AG08396 (cell line): ENCODE measurements at places on chromosomes 2 and 18.

DNA sequence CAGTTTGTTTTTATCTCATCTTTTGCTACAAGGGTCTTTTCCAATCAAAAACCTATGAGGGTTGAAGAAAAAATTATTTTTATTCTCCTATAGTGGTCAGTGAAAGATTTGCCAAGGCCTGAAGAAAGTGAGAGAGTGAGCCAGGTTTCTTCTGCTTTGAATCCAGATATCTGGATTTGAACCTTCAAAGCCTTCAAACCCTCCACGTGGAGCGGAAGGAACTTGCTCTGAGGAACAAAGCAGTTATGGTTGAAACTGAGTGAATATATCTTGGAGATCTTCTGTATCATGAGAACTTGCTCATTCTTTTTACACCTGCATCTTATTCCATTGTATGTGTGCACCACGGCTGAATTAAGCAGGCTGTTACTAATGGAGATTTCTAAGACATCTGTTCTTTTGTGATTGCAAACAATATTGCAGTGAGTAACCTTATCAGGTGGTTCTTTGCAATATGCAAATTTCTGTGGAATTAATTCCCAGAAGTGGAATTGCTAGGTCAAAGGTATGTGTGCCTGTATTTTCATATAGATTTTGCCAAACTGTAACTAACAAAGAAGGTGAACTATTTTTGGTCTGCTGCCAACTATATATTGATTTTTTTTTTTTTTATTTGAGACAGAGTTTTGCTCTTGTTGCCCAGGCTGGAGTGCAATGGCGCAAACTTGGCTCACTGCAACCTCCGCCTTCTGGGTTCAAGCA, 147.9 kb downstream of the B3GNT2 start:
- no peak for DNase-seq

- DNase-seq, result peak; percentile 31
Measured at GRCh38 chr2:33598561-33599174, 431 bp downstream of the FAM98A start.

GRCh38 chr2:8303322-8303832, 378.5 kb upstream of the ID2 start:
- DNase-seq, result no peak

DNA sequence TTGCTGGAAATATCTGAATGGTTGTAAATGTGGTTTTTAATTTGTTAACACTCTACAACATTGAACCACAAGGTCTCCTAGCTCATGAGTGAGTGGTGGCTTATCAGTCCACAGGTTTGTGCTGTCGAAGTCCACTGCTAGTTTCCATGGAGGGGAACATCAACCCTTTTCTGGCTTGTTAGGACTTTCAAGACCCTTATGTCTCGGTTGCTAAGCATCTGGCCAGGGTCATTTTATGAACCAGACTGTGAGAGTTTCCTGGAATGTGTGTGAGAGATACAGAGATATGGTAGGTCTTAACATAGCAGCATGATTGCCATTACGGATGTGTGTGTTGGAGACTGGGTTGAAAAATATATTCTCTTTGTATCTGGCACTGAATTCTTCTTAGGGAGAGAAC, 36.9 kb downstream of the KCNE4 start:
- DNase-seq, result no peak

GRCh38 chr2:65788556-65788955, 356.2 kb upstream of the SPRED2 start:
- DNase-seq, result no peak

DNA sequence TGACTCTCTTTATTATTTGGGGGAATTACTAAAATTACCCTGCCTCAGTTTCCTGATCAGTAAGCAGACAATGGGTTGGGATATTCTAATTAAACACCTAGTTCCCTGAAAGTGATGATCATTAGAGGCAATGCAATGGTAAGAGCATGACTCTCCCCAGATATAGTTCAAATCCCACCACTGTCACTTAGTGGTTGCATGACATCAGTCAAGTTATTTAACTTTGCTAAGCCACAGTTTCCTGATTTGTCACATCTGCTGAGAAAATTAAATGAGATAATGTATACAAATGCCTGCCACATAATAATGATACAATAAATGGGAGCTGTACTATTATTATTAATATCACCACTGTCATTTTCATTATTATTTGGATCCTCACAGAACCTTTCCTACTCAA, 29.9 kb downstream of the ZEB2 start:
- no peak for DNase-seq

DNA sequence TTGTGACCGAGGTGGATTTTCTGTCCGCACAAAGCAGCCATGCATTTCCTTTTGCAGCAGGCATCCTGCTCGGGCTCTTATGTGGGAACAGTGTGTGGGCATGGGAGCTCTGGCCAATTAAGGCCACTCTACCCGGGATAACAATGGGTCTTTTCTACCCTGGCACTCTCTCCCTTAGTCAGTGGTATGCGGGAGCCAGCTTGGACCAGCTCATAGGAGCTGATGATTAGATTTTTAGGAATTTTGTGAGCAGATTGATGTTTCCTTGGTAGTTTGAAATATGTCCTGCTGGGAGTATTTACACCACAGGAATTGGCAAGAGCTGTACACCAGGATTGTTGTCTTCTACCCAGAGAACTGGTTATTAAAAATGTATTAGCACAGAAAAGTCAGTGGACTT, 89.3 kb downstream of the SPP2 start:
- DNase-seq, result no peak

DNA sequence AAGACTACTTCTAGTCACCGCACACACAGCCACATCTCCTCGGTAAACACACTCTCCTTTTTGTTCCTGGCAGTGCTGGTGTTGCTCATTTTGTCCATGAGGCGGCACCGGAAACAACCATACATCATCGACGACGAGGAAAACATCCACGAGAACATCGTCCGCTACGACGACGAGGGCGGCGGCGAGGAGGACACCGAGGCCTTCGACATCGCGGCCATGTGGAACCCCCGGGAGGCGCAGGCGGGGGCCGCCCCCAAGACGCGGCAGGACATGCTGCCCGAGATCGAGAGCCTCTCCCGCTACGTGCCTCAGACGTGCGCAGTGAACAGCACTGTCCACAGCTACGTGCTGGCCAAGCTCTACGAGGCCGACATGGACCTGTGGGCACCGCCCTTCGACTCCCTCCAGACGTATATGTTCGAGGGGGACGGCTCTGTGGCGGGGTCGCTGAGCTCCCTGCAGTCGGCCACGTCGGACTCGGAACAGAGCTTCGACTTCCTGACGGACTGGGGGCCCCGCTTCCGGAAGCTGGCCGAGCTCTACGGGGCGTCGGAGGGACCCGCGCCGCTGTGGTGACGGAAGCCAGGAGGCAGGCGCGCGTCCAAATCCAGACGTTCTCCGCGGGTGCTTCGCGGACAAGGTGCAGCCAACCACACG, 221.0 kb downstream of the CDH20 start:
- no peak for DNase-seq

GRCh38 chr2:223601932-223602666, at the start of gene SCG2:
TSS of gene SCG2 (minus strand) at chr2:223602361. CDS start at chr2:223599282, 3,079 bp downstream.
- DNase-seq, result peak; percentile 87

- DNase-seq, result no peak
Measured at GRCh38 chr2:96090196-96090926, 26.0 kb downstream of the ADRA2B start.

DNA sequence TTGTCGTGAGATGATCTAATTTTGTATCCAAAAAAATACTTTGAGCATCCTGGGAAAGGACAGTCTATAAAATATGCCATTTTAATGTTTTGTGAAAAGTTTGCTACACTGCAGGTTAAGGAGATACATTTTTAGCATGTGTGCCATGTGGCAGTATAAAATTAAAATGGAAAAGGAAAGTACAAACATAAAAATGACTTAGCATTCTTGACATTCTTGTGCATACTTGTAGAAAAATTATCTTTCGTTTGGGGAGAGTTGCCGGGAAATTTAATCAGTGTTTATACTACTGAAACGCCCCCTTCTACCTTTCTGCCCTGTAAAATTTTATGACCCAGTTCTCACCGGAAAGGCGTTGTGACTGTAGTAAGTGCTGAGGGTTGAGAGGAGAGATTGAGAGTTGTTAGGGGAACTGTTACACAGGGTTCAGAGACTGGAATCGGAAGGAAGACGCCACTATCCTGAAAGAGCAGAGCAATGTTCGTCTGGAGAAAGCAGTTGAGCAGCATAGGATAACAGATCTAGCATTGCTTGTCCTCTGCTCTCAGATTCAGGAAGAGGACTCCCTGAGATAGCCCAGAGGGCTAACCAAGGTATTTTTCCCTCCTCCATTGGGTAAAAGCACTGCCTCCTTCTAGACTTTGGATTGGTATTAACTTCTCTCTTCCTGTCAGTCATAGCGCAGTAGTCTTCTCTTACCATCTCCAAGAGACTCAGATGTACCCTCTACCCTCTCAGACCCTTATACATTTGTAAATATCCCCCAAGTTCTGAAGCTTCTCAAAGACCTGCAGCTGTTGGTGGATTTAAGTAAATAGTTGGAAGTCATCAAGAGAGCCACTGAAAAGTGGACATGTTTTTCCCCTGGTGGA, 2.7 kb downstream of the CDH20 start:
- DNase-seq, result no peak

DNA sequence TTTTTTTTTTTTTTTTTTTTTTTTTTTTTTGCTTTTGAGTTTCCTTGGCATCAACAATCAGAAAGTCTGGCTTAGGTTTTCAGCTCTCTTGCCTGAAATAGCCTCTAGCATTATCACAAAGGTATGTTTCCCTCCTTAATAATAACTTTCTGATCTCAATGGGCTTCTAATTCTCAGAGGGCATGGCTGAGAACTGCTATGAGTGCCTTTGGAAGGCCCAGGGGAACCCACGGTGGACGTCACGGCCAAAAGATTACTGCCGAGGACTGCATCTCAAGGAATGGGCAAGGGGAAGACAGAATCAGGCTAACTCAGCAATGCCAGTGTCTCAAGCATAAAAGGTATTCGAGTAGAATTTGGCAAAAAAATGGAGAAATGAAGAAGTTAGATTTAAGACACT, 73.2 kb upstream of the SLC14A2 start:
- DNase-seq, result no peak

DNA sequence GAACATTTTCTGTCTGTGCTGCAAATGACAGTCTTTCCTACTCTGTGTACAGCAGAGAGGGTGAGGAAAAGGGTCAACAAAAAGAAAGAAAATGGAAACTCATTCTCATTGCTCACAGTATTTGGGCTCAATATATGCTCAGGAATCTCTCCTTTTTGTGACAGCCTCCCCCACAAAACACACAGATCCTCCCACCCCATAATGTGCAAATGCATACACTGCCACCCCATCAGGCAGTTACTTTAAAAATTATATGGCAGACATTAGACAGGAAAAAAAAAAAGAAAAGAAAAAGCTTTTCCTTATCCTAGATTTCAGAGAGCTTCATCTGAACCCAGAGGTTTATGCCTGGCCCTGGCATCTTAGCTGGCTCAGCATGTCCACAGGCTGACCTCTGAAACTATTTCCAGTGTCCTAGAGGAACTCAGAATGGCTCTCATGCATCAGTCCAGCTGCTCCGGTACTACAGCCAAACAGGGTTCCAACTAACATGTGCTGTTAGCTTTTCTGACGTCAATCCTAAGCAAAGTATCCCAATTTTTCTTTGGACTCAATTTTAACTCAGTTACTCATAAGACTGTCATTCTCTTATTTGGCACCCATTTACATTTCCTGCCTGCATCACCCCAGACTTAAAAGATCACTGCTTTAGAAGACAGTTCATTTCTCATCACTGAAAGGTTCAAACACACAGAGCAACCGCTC, 105.9 kb downstream of the RBMS1 start:
- DNase-seq, result peak; percentile 60

DNA sequence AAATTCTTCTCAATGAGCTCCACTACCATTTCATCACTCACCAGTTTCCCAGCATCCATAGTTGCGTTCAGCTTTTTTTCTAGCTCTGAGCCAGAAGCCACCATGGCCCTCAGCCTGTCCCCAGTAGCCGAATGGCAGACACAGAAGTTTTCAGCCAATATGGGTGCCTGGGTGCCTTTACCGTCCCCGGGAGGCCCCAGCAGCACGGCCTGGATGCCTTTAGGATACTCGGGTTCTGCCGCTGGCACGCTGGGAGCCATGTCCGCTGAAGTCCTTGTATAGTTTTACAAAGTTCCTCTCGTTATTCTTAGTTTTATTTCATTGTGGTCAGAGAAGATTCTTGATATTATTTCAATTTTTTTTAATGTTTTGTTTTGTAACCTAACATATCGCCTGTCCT, 187.2 kb downstream of the MEMO1 start:
- DNase-seq, result no peak

DNA sequence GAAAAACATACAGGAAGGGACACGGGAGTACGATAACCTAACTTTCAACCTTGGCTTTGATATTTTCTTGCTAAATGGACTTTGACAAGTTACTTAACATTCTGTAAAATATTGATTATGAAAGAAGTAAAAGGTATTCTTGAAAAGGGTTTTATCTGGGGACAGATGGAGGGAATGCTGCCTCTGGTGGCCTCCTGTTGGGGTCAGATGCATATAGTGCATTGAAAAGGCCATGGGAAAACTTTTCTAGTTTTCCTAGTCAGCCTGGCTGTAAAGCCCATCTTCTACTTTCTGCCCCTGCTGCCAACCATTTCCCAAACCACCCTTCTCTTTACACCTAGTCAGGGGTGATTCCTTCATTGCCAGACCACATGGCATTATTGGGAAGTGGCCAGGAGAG, 22.2 kb upstream of the MSTN start:
- no peak for DNase-seq

- no peak for DNase-seq
Measured at GRCh38 chr2:143183804-143184463, 54.7 kb downstream of the ARHGAP15 start.

DNA sequence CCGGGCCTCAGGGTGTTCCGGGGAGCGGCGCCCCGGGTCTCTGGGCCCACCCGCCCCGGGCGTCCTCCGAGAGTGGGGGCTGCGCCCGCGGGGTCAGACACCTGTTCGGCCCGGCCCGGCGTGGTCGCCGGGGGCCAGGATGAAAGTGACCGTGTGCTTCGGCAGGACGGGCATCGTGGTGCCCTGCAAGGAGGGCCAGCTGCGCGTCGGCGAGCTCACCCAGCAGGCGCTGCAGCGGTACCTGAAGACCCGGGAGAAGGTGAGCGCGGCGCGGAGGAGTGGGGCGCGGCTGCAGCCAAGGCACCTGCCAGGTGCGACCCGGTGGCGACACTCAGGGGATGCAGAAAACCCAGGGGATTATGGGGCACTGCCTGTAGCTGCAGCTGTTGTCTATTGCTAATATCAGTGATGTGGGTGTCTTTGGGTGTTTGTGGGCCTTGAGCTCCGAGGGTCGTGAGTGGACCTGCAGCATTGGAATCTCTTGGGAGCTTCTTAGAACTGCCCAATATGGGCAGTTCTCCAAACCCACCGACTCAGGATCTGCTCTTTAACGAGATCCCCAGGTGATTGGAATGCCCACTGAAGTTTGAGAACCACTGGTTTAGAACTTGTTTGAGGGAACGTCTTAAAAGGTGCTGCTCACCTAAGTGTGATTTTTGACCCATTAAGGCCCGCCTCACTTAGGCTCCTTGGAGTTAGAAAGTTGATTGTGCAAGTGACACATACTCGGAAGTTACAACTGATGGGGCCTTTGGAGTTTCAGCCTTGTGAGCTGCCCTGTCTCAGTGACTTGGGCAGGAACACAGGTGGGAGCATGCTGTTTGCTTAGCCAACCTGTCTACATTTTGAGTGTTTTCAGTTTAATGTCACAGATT, 823 bp downstream of the PARD3B start:
- DNase-seq, result no peak
